Spinal cord (tissue), 10 donors: ENCODE measurements at places on chromosomes 16 and 17. TPM values are rescaled to one million over a fixed set of nuclear protein-coding genes. Genes with fewer than 3 reads are reported as not detected.

The C1QL1 gene
- total RNA-seq: 20.4 TPM

The TMEM220 gene
- total RNA-seq: 6.7 TPM

The CHRNE gene
- 0.69 TPM for total RNA-seq

The CACNG5 gene
- 12.2 TPM for total RNA-seq

The DHRS7C gene
- not detected for total RNA-seq

DNA sequence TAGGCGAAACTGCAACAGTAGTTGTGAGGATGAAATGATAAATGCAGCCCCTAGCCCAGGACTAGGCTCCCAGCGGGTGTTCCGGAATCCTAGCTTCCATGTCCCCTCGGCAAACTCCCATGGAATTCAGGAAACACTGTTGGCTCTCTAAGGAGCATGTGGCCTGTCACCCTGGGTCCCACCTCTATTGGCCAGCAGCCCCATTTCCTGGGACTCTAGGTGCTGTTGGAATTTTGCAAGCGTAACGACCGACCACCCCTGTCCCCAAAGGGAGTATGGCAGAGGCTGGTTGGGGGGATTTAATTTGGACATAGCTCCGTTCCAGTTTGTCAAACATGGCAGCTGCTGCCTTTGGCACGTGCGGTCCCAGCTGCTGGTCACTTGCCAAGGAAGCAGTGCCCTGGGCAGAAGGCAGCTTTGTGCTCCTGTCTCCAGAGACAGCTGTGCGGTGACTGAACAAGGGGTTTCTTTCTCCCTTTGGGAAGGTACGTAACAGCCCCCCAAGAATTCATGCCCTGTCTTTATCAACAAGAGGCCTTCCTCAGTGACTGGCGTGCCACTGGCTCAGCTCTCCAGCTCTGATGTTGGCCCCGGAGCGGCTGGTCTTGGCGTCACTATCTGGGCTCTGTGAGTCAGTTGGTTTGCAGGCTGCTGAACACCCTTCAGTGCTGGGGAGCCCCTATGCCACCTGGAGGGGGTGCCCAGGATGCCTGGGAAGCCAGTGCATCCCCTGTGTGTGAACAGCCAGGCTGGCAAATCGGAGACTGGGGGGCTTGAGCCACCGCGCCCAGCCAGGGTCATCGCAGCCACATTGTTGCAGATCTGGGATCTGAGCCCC lies 235.2 kb upstream of the TNRC6C start:
- H3K27me3 ChIP-seq: peaks cover 2% of the 10 kb centered on the region
- peak overlapping the region; percentile 50 for H3K27ac ChIP-seq
- no peaks in the 10 kb centered on the region for H3K36me3 ChIP-seq
- H3K4me3 ChIP-seq: no peak overlapping the region
- DNase-seq: no peak

- no peaks in the 10 kb centered on the region for H3K36me3 ChIP-seq
- no peak overlapping the region for H3K27ac ChIP-seq
- H3K4me1 ChIP-seq: no peaks in the 10 kb centered on the region
- DNase-seq: no peak
- H3K27me3 ChIP-seq: no peaks in the 10 kb centered on the region
Observed at GRCh38 chr17:74484066-74484465, 17.6 kb downstream of the CD300A start.

GRCh38 chr17:48592577-48592976 lies 1.0 kb downstream of the HOXB5 start:
- H3K27me3 ChIP-seq: no peaks in the 10 kb centered on the region
- peaks cover 56% of the 10 kb centered on the region for H3K36me3 ChIP-seq
- no peak for DNase-seq
- peaks cover 76% of the 10 kb centered on the region for H3K4me1 ChIP-seq

The CORO7 gene
- total RNA-seq: 22.7 TPM

The PRAC1 gene
- not detected for total RNA-seq

The PRSS21 gene
- total RNA-seq: 0.28 TPM
